ENCODE measurements at places on chromosomes 1 and 21. TPM values are rescaled to one million over a fixed set of nuclear protein-coding genes. Genes with fewer than 3 reads are reported as not detected.

- no peak for DNase-seq
Observed at GRCh38 chr1:64755361-64755760, 10.5 kb downstream of the RAVER2 start.

DNA sequence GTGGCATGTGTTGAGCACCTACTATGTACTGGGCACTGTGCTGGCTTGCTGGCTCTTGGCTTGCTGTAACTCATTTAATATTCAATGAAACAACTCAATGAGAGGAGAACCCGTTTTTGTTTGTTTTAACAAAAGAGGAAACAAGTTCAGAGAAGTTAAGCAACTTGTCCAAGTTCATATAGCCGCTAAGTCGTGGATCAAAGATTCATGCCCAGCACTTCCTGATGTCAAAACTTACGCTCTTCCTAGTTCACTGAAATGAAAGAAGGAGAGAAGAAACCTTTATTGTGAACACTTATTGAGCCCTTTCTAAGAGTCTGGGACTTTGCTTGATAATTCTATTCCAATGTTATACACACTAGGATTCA lies 475.9 kb downstream of the PTPRU start:
- no peak for DNase-seq

DNA sequence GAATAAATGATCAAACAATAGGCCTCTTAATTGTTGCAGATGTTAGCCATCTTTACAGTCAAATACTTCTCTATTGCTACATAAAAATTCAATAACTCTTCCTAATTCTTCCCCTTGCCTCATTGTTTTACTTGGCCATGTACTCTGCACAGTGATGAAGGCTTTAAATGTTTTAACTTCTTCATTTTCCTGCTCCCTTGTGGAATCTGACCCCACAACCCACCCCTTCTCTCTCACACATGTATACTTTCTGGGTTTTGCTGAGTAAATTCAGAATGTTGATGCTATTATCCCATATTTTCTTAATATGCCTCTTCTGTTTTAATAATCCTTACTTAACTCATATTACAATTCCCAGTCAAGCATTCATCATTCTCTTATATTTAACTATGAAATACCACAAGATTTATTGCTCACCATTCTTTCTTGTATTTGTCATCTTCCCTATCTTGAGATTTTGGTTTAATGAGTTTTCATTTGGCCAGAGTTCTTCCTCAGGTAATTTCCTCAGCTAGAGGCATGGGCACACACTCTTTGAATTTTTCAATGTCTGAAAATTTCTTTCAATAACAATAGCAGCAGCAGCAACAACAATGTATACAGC lies 327.8 kb upstream of the USP24 start:
- no peak for DNase-seq

DNA sequence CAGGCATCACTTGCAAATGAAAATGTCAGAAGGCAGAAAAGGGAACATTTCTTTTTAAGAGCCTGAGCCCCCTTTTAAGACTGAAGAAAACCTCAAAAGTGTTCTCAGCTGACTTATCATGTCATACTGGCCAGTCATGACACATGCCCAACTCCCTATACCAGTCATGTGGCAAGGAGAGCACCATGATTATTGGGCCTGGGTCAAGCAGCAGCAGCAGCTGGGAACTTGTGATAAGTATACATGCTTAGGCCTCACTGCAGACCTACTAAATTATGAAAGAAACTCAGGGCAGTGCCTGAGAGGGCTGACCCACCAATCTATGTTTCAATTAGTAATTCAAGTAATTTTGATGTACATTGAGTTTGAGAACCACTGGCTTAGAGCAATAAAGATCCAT lies 8.6 kb downstream of the RO60 start:
- DNase-seq: no peak

DNA sequence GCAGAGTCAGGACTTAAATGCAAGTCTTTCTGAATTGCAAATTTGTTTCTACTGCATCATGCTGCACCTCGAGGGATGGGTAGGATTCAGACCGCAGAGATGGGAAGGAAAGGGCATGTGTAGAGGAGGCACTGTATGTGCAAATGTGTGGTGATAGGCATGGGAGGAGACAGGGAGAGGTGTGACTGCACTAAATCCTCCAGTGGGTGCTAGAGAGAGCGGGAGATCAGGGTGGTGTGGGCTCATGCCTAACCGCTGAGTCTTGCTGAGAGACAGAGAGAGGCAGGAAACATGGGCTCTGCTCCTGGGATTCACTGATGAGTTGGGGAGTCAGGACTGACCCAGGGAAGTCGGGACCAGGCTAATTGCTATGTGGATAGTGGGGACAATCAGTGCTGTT lies 61.1 kb downstream of the PTPRU start:
- no peak for DNase-seq

DNA sequence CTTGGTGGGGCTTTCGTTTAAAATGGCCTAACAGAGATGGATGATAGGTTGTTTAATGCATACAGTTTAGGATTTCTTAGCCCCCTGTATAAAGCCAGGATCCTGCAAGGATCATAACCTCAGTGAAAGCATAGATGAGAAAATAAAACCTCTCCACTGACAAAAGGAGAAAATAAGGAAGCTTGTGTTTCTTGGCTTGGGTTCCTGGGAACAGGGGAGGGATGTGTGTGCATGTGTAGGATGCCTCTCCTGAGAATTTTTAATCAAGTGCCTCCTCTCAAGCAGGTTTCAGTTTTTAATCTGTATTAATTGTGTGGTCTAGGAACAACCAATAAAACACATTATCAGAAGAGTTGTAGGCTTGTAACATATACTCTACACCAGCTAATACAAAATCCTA lies 26.1 kb downstream of the PRKACB start:
- no peak for DNase-seq

GRCh38 chr1:115761601-115762302 lies 6.8 kb downstream of the CASQ2 start:
- no peak for DNase-seq

DNA sequence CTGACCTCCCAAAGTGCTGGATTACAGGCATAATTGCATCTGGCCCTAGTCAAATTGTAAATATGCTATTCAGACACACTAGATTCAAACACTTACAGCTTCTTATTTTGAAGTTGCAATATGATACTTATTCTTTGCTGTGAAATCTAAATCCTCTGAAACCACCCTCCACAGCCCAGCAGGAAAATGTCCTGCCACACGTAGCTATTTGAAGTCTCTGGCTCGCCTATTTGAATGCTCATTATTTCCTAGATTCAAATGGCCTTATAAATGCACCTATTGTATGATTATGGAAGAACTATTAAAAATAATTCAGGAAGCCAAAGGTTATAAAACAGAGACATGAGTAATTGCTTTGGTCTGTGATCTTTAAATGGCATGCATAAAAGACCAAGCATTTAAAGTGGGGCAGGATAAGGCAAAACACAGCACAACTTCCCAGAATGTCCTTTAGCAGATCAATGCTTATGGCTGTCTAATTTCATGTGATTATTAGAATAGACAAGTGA lies 26.6 kb upstream of the FBXO28 start:
- DNase-seq: no peak

DNA sequence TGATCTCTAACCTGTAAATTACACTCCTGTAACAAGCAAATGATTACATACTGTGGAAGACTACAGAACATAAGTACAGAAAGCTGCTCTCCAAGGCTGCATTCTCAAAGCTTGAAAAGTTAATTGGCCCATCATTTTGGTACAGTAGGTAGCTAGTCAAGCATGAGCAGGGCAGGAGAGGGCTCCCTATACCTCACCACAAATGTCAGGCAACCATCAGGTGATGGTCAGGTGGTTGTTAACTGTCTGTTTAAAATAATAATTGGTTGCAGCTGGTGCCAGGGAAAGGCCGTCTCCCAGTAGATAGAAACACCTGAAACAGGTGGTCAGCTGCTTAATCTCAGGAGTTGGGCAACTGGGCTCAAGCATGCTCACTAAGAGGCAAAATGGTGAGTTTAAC lies 13.1 kb upstream of the SLC1A7 start:
- DNase-seq: no peak

DNA sequence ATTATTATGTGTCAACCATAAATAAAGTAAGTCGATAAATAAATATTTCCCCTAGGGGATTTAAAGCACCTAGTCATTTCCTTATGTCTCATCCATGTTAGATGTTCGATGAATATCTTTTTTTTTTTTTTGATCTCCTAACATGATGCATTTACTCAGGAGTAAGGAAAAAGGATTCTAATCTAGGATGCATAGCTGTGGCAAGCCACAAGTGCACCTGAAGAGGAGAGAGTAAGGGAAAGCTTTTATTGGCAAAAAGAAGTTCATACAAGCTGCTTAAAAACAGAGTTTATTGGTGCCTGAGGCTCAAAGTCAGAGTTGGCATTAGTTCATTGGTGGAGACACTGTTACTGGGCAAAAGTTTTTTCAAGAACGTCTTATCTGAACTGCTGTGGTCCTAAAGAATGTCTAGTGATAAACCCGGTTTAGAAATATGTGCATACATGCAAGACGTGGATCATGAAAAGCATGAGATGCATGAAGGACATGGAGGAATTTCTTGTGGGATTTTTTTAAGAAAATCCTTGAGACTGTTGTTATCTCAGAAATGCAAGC lies 51.7 kb downstream of the SWT1 start:
- DNase-seq: no peak

DNA sequence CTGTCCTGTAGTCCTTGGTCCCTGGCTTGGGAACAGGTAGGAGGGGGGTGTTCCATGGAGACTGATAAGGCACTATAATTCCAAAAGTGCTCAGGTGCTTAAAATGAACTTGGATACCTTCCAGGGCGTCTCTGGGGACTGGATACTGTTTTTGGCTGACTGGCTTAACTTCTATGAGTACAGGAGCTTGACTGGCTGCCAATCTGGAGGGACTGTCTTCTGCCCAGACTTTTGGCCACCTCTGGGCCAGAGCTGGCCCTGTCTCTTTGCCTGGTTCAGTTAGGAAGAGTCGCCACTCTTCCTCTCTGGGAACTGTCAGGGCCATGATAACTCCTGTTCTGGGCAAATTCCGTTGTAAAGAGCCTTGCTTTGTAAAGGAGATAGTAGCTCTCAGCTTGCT lies 407.0 kb downstream of the TGFB2 start:
- no peak for DNase-seq

DNA sequence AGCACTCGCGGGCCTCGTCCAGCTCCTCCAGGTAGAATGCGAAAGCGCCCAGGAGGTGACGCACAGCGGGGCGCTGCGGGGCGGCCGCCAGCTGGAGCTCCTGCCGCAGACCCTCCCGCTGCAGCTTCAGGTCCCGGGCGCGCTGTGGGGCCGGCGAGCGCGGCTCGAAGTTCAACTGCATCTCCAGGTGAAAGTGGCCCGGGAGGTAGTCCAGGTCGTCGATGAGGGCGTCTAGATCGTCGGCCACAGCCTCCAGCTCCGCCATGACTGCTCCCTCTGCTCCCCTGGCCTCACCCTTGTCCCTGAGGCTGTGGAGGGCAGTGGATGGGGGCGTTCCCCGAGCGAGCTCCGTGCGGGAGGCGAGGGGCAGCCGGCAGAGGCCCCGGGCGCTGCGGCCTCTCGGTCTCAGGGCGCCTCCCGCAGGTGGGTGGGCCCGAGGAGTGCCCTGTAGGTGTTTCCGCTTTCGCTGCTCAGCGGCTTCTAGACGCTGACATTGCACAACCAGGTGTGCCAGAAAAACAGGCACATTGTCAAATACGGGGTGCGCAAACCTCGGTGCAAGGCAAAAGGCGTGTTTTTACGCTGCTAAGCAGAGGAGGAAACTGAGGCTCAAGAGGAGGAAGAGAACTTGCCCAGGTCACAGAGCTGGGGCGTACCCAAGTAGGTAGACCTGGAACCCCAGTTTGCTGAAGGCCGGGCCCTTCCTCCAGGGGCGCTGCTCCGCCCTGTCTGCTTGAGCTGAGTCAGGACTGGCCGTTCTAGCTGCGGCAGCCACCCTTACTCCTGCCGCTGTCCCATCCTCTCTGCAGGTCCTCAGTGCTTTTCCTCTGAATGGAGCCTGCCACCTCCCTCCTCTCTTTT lies at the start of gene TTC22:
TSS of gene TTC22 (minus strand) at position 425 of the 861 bp plus-strand sequence. CDS start at position 265, 160 bp downstream.
- peak; percentile 73 for DNase-seq

DNA sequence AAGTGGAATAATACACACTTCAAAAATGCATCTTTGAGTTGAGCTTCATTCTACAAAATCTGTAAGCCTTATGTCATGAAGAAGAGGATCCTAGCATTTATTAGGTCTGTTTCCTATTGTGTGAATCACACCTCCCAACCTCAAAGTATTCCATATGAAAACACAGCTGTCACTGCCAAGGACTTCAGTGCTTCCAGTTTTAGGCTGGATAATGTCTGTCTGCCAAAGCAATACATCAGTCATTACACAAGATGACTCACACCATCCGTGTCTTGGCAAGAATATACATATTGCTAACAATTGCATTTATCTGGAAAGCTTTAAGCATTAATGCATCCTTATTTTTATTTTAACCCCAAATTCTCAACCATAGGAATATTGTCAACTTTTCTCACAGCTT lies 125.7 kb upstream of the TMPRSS15 start:
- no peak for DNase-seq

DNA sequence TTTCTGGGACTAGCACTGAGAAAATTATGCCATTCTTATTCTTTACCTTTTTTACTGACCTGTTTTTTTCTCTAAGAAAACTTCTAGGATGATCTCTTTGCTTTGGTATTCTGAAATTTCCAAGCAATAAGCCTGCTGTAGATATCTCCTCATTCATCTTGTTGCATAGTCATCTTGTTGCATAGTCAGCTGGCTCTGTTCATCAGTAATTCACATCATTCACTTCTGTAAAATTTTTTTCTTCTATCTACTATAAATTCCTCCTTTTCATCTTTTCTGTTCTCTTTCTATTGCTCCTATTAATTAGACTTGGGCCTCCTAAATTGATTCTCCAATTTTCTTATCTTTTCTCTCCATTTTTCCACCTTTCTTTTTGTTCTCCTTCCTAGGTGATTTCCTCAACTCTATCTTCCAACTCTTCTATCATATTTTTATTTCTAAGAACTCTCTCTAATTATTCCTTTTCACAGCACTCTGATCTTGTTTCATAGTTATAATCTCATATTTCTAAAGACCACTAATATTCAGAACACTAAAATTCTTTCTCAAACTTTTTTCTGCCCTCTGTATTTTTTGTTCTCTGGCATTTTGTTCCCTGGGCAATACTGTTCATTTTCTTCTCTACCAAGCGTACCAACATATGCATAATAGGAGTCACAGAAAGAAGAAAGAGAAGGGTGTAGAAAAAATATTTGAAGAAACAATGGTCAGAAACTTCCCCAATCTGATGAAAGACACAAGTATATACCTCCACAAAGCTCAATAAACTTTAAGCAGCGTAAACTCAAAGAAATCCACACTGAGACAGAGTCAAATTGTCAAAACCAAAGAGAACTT lies 17.7 kb downstream of the TUT4 start:
- DNase-seq: no peak

- no peak for DNase-seq
Observed at GRCh38 chr1:151989211-151989862, 4.3 kb downstream of the S100A10 start.

GRCh38 chr1:234619071-234619480 lies 9.1 kb upstream of the IRF2BP2 start:
- DNase-seq: no peak

- DNase-seq: no peak
Observed at GRCh38 chr1:206842854-206843253, 22.6 kb upstream of the IL20 start.

The CHIT1 gene
- total RNA-seq: 0.38 TPM

The SPRR2E gene
- not detected for total RNA-seq

The GPR153 gene
- 2.3 TPM for total RNA-seq

The LIN9 gene
- total RNA-seq: 2.2 TPM

The AKR7A3 gene
- 232 TPM for total RNA-seq

The TTC24 gene
- not detected for total RNA-seq

Measured in pancreas (tissue), 10 donors.